ENCODE measurements at places on chromosomes 5 and 9. TPM values are rescaled to one million over a fixed set of nuclear protein-coding genes. Genes with fewer than 3 reads are reported as not detected.

PCDHA2 gene
- total RNA-seq = not detected

ADRB2 gene
- total RNA-seq = 4.3 TPM

SEPTIN8 gene
- 97.4 TPM for total RNA-seq

ZNF454 gene
- 2.7 TPM for total RNA-seq

IFNA21 gene
- not detected for total RNA-seq

PCDHGA2 gene
- total RNA-seq = 1.2 TPM

PCDHGA4 gene
- total RNA-seq = 1.5 TPM

FRMPD1 gene
- not detected for total RNA-seq

HSPB3 gene
- total RNA-seq = not detected

OR5C1 gene
- not detected for total RNA-seq

ADCY2 gene
- 0.76 TPM for total RNA-seq

ST8SIA4 gene
- 7.5 TPM for total RNA-seq

KLHL3 gene
- 1.6 TPM for total RNA-seq

NR2F1-AS1 gene
- 9.8 TPM for total RNA-seq

PCDHGB5 gene
- total RNA-seq = 15.4 TPM

AGXT2 gene
- not detected for total RNA-seq

OTULINL gene
- total RNA-seq = 27.5 TPM

CAVIN4 gene
- 0.79 TPM for total RNA-seq

ADAMTS2 gene
- 43.3 TPM for total RNA-seq

SPTLC1 gene
- total RNA-seq = 80.5 TPM

ACSL6 gene
- 0.39 TPM for total RNA-seq

MEGF10 gene
- total RNA-seq = 0.54 TPM

SCGB3A1 gene
- total RNA-seq = not detected

GABRG2 gene
- not detected for total RNA-seq
